ENCODE measurements at places on chromosomes 6 and 20. TPM values are rescaled to one million over a fixed set of nuclear protein-coding genes. Genes with fewer than 3 reads are reported as not detected.

Gene MRAP2
- total RNA-seq: 0.13 TPM

Gene ATXN1
- total RNA-seq: 20.9 TPM

Gene CLPSL1
- not detected for total RNA-seq

Gene ADTRP
- total RNA-seq: 0.26 TPM

Gene MEI4
- total RNA-seq: not detected

Gene ARMC2
- 1.9 TPM for total RNA-seq

Gene NKX2-4
- total RNA-seq: not detected

Gene SMPDL3A
- 9.2 TPM for total RNA-seq

Gene DNMT3B
- 2.3 TPM for total RNA-seq

Gene C6orf58
- total RNA-seq: not detected

Gene F13A1
- total RNA-seq: 0.32 TPM

Gene PIM1
- 29.9 TPM for total RNA-seq

Gene NR2E1
- not detected for total RNA-seq

Gene SRMS
- not detected for total RNA-seq

Gene DSE
- total RNA-seq: 43.0 TPM

Gene HTR1B
- 0.32 TPM for total RNA-seq

Gene BPIFB4
- not detected for total RNA-seq

Gene SULF2
- total RNA-seq: 14.5 TPM

Gene FILIP1
- 0.26 TPM for total RNA-seq

Gene OXT
- not detected for total RNA-seq

Gene HLA-DQB1
- total RNA-seq: 0.32 TPM

Gene PRRT1
- 0.78 TPM for total RNA-seq

Gene TCP11
- total RNA-seq: not detected
